ENCODE measurements at places on chromosomes 2 and 18. TPM values are rescaled to one million over a fixed set of nuclear protein-coding genes. Genes with fewer than 3 reads are reported as not detected.
A peak's percentile ranks its signal among the peaks of the same experiment; 100 is the strongest.

The KANSL1L gene
- total RNA-seq = 42.3 TPM

The REG1A gene
- total RNA-seq = 4.8 TPM

- no peaks in the 10 kb centered on the region for H3K36me3 ChIP-seq
- H3K27ac ChIP-seq = no peak overlapping the region
- no peak overlapping the region for H3K4me3 ChIP-seq
- DNase-seq = no peak
Observed at GRCh38 chr2:205914213-205915129, 171.5 kb downstream of the INO80D start.

DNA sequence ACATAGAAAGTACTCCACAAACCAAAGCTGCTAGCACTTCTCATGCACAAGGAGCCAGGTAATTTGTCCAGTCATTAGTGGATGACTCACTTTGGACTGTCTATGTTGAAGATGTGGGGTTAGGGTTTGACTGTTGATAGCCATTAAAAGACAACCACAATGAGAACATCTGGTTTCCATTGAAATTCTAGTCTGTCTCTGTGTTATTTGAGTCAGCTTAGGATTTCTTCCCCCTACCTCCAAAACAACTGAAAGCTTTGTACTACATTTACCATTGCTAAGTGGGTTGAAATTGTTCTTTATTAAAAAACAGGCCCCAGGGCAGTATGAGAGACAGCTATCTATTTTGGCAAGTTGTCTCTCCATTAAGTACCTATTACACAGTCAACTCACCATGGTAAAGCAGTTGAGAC, 50.2 kb upstream of the ANKRD44 start:
- no peaks in the 10 kb centered on the region for H3K36me3 ChIP-seq
- no peak overlapping the region for H3K4me3 ChIP-seq
- no peak for DNase-seq
- H3K4me1 ChIP-seq = no peaks in the 10 kb centered on the region
- H3K27ac ChIP-seq = no peak overlapping the region
- no peaks in the 10 kb centered on the region for H3K27me3 ChIP-seq

- peak; percentile 63 for DNase-seq
- H3K4me3 ChIP-seq = peak overlapping the region; percentile 37
- H3K36me3 ChIP-seq = no peaks in the 10 kb centered on the region
- no peak overlapping the region for H3K27ac ChIP-seq
Observed at GRCh38 chr2:238231251-238231793, 8.5 kb downstream of the HES6 start.

DNA sequence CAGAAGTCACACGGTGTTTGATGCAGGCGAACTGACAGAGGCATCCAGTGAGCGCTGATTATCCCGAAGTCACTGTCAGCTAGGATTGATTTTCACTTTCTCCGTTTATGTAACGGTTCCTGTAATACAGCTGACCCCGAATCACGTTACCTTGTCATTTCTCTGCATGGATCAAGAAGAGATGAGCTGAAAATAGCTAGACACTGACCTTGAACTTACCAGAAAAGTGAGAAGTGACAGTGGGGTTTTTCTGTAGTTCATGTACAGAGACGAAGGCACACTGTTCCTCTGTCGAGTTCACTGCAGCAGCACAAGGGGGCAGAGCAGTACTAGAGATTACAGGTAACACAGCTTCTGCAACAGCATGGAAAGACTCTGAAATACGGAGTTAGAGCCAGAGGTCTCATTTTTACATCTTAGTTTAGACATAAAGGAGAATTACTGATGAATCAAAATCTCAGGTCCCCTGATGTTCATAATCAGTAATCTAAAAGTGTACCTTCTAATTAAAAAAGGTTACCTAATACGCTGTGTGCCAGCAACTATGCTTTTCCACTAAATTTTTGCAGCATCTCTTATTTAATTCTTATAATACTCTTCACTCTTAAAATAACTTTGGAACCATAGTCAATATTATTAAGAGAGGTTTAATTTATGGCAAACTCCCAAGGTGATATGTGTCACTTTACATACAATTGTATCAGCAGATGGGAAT, 33.1 kb downstream of the ARHGAP15 start:
- H3K4me1 ChIP-seq = no peaks in the 10 kb centered on the region
- H3K27me3 ChIP-seq = no peaks in the 10 kb centered on the region
- no peak overlapping the region for H3K27ac ChIP-seq
- peak; percentile 30 for DNase-seq

The POTEC gene
- total RNA-seq = not detected

- no peak for DNase-seq
- no peak overlapping the region for H3K4me3 ChIP-seq
- H3K27ac ChIP-seq = no peak overlapping the region
- no peaks in the 10 kb centered on the region for H3K36me3 ChIP-seq
Observed at GRCh38 chr2:25597881-25598280, 75.5 kb downstream of the DTNB start.

The LIMS2 gene
- 22.4 TPM for total RNA-seq
